ENCODE measurements at places on chromosomes 1 and 21. TPM values are rescaled to one million over a fixed set of nuclear protein-coding genes. Genes with fewer than 3 reads are reported as not detected.

- no peak for DNase-seq
Observed at GRCh38 chr1:59244891-59245290, 52.0 kb upstream of the FGGY start.

- DNase-seq, result no peak
Observed at GRCh38 chr1:160144921-160145320, 6.5 kb upstream of the ATP1A4 start.

Gene FCRL5
- 0.14 TPM for polyA plus RNA-seq

- no peak for DNase-seq
Observed at GRCh38 chr1:163170975-163171676, 31.6 kb downstream of the RGS5 start.

- DNase-seq, result no peak
Observed at GRCh38 chr1:35561297-35561971, 3.8 kb downstream of the NCDN start.

DNA sequence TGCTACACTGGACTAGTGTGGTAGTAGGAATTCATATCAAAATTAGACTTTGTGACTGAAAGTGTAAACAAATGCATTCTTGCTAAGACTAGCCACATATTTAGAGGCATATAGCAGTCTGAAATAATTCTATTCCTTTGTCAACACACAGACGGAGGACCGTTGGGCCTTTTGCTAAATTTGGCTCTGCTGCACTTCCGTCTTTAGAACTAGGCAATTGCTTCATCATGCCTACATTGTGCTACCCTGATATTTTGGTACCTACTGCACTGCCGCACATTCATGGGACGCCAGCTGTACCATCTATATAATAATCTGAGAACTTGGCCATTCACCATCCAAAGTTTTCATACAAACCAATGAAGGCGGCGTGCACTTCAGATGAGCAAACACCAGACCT lies 346.8 kb downstream of the KIF26B start:
- no peak for DNase-seq

GRCh38 chr1:160548183-160548582 lies 25.1 kb upstream of the SLAMF6 start:
- DNase-seq, result no peak

- no peak for DNase-seq
Observed at GRCh38 chr1:98700228-98700627, 38.7 kb downstream of the SNX7 start.

DNA sequence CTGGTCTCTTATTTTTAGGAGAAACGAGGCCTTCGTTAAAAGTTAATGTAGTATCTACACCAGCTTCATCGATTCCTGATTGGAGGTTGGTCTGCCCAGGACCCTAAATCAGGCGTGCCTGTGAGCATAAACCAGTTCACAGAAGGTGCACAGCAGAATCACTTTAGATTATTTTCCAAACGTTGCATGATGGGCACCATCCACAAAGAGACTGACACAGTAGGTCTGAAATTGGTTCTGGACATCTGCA lies 256 bp upstream of the TARBP1 start:
- DNase-seq, result no peak

GRCh38 chr1:223393275-223394214 lies at the start of gene CCDC185:
Gene CCDC185 (plus strand): TSS chr1:223393415. CDS start chr1:223393476, 61 bp downstream.
- no peak for DNase-seq

DNA sequence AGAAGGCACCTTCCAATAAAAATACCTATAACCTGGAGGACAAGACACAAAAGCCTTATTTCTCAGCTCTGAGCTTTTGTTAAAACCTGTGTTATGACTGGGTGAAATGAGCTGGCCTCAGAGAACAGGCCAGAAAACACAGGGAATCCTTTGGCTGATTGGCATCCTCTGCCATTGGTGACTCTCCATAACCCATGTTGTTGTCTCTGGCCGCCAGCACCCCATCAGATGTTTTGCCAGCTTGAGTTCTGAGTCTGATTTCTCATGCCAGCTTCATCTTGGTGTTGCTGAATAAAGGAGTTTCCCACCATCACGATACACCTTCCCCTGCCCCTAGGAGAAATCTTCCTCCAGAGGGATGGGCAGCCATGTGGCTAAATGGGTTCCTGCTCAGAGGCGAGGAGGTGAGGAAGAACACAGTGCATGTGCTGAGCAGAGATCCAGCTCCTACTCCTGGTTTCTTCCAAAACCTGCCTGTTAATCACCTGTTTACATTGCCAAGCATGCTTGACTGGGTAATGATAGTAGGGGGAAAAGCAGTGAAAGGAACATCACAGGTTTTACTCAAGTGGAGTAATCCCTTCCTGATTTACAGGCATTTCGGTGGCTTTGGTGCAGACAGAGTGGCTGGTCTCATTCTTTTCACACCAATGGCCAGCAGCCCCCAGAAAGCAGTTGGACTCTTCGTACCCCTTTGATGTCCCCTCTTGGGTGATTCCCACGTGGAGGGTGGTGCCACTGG lies 109.8 kb downstream of the ROR1 start:
- no peak for DNase-seq

Gene LIN28A
- not detected for polyA plus RNA-seq

- no peak for DNase-seq
Observed at GRCh38 chr1:111085676-111086075, 54.2 kb downstream of the DRAM2 start.

GRCh38 chr1:117656202-117656641 lies 50.4 kb downstream of the TENT5C start:
- no peak for DNase-seq

DNA sequence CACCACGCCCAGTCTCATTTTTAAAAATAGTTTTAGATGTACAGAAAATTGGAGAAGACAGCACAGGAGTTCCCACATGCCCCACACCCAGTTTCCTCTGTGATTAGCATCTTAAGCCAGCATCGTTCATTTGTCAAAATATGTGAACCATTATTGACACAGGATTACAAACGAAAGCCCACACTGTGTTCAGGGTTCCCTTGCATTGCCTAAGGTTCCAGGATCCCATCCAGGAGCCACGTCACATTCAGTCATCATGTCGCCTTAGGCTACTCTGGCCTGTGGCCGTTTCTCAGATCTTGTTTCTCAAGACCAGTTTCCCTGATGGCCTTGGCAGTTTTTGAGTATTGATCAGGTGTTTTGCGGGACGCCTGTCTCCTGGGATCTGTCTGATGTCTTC lies 34.7 kb upstream of the TNFRSF1B start:
- DNase-seq, result no peak

DNA sequence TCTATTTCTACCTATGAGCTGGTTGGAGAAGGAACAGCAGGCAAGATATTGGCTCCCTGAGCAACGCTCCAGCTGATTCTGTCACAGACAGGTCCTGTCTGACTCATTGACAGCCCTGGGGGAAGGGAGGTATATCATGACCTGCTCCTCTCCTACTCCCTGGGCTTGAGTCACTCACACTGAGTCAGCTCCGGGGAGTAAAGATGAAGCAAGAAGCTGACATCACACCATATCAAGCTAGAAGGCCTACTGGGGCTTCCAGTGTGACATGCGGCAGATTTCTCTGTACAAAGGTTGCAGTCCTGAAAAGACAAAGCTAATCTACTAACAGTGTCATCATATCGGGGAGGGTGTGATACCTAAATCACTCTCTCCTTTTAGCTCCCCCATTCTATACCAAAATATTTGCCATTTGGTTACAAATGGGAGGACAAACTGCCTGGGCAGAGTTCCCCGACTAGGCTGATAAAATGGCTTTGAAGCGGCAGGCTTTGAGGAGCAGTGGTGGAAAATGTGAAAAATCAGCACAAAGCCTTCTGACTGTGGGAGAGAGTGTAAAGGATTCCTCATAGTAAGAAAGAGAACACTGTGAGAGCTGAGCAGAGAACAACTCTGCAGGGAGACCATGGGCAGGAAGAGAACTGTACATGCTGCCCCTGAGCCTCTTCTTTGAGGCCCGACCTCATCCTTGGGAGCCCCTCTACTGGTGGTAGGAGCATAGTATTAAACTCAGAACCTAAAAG lies 15.5 kb downstream of the PI4KB start:
- no peak for DNase-seq
